ENCODE measurements at places on chromosomes 1 and 21.

DNA sequence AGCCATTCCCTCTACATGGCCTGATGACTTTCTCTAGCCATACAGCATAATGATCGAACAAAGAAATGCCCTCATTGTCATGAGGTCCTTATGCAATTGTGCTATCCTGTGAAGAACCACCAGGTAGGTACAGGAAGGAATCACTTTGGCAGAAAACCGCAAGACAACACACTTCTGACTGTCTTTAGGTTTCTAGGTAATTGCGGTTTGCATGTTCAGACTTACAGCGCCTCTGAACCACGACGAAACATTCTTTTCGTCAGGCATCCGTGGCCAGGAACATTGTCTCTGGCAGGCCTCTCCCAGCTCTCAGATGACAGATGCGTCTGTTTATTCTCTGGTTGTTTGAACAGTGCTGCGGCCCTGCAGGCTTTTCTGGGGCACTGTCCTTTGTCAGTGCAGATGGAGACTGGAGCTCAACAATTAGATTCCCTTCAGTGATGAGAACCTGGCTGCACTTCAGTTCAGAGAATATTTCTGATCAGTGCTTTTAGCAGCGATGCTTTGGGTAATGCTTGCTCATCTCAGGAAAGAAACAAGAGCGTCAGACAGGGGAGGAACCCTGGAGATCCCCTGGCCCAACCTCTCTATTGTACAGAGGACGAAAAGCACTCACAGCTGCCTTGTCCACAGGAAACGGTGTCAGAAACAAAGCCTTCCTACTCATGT, 63.4 kb downstream of the B3GALT5 start:
- peak; percentile 76 for DNase-seq

GRCh38 chr1:180504186-180504585, 1.8 kb upstream of the ACBD6 start:
- DNase-seq: no peak

GRCh38 chr1:236948381-236948780, 55.9 kb downstream of the MT1HL1 start:
- no peak for DNase-seq

DNA sequence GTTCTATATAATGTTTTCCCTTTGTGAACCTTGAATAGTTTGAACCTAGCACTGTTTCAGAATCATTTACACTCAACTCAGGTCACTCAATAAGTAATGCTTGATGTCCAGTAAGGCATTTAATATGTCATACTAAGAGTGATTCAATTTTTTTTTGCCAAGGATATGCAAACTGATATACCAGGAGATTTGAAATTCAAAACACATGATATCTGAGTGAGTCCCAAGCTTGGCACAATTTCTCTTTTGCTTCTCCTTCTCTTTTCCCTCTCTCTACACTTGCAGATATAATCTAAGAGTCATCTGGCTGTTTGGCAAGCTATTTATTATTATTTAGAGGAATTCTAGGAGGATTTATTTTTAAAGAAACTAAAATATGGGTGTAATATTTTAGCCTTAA, 61.6 kb upstream of the SPAG17 start:
- no peak for DNase-seq

DNA sequence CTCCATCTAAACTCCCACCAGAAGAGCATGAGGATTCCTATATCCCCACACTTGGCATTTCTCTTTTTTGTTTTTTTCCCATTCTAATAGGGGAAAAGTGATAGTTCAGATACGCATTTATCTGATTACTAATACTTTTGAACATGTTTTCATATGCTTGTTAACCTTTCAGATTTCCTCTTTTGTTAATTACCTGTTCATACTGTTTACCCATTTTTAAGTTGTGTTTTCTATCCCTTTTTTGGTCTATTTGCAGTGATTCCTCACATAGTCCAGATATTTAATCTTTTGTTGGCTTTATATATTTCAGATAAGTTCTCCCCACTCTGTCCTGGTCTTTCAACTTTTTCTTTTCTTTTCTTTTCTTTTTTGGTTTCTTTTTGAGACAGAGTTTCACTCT, 13.6 kb upstream of the PIGK start:
- DNase-seq: no peak

- DNase-seq: no peak
Observed at GRCh38 chr1:117347907-117348306, 19.3 kb upstream of the MAN1A2 start.

All from M059J (cell line).